ENCODE measurements at places on chromosomes 11 and 22. TPM values are rescaled to one million over a fixed set of nuclear protein-coding genes. Genes with fewer than 3 reads are reported as not detected.

SOX10 gene
- total RNA-seq, result not detected

MS4A4A gene
- 89.5 TPM for total RNA-seq

SLN gene
- 0.92 TPM for total RNA-seq

RBFOX2 gene
- total RNA-seq, result 50.1 TPM

FGF4 gene
- not detected for total RNA-seq

PHF21B gene
- not detected for total RNA-seq

MAJIN gene
- total RNA-seq, result not detected

VSIG10L2 gene
- not detected for total RNA-seq

SCN2B gene
- 1.6 TPM for total RNA-seq

SLCO2B1 gene
- total RNA-seq, result 332 TPM

ART5 gene
- 2.2 TPM for total RNA-seq

LAMTOR1 gene
- total RNA-seq, result 96.0 TPM

MS4A6A gene
- total RNA-seq, result 176 TPM

APOA1 gene
- 3.7 TPM for total RNA-seq

KCNJ5 gene
- total RNA-seq, result 12.9 TPM

TIMP3 gene
- total RNA-seq, result 390 TPM

P2RX6 gene
- 2.1 TPM for total RNA-seq

DTX4 gene
- total RNA-seq, result 51.7 TPM

VPREB1 gene
- not detected for total RNA-seq

KCNK7 gene
- total RNA-seq, result 1.7 TPM

MN1 gene
- 6.5 TPM for total RNA-seq

KCTD17 gene
- 24.2 TPM for total RNA-seq

MB gene
- total RNA-seq, result 0.86 TPM

MS4A3 gene
- total RNA-seq, result not detected

IRAG1 gene
- 12.9 TPM for total RNA-seq

HSPB2 gene
- total RNA-seq, result 6.4 TPM

THRSP gene
- total RNA-seq, result not detected

CALCA gene
- not detected for total RNA-seq

YPEL4 gene
- 3.1 TPM for total RNA-seq

COX8A gene
- total RNA-seq, result 212 TPM

ZNF408 gene
- 8.6 TPM for total RNA-seq

OVCH2 gene
- 7.4 TPM for total RNA-seq

MPZL3 gene
- 12.8 TPM for total RNA-seq

TRIM51 gene
- not detected for total RNA-seq

TNNT3 gene
- total RNA-seq, result 4.7 TPM

MS4A15 gene
- total RNA-seq, result 113 TPM

GRAP2 gene
- total RNA-seq, result 9.5 TPM

TMEM25 gene
- total RNA-seq, result 18.3 TPM

DEFB131B gene
- total RNA-seq, result not detected

RIMBP3B gene
- total RNA-seq, result 0.21 TPM

OR2AG2 gene
- 0.09 TPM for total RNA-seq

ENTHD1 gene
- total RNA-seq, result not detected

GRIK4 gene
- total RNA-seq, result 2.2 TPM

KCNE3 gene
- 34.9 TPM for total RNA-seq

OR52E8 gene
- not detected for total RNA-seq

MMP3 gene
- total RNA-seq, result not detected

APOA5 gene
- 0.41 TPM for total RNA-seq

CDKN1C gene
- total RNA-seq, result 39.5 TPM

CRYAB gene
- 72.5 TPM for total RNA-seq
